NCI-H345 (cell line): ENCODE measurements at places on chromosomes 2 and 18.

DNA sequence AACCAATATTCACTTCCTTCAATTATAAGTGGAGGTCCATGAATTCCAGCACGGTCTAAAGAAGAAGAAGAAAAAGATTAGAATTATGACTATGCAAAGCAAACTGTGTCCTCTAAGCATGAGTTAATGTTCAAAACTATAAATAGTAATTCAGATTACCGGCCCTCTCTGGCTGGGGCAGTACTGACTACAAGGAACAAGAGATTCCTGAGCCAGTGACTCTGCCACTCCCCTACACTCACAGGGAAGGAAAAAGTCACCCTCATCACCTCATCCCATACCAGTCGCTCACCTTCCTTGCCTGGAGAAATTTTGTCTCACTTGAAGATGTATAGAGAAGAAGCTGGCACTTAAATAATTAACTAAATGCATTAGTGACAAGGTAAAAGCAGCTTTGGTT lies 56.5 kb upstream of the CD302 start:
- no peak for DNase-seq

GRCh38 chr2:74915743-74916142 lies 42.7 kb upstream of the POLE4 start:
- DNase-seq, result no peak

DNA sequence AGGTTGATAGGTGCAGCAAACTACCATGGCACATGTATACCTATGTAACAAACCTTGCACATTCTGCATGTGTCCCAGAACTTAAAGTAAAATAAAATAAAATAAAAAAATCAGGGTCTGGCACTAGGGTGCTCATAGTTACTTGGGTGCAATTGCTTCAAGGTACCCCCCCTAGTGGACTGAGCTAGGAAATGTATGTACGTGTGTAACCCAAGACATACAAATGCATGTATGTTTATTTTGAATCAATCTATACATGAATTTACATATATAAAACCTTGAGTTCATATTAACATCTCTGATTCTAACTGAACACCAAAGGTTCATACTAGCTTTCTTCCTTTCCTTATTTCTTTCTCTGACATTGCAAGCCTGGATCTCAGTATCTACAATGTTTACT lies 51.5 kb downstream of the USP37 start:
- no peak for DNase-seq

GRCh38 chr2:68018727-68019126 lies 44.1 kb downstream of the C1D start:
- DNase-seq, result no peak

DNA sequence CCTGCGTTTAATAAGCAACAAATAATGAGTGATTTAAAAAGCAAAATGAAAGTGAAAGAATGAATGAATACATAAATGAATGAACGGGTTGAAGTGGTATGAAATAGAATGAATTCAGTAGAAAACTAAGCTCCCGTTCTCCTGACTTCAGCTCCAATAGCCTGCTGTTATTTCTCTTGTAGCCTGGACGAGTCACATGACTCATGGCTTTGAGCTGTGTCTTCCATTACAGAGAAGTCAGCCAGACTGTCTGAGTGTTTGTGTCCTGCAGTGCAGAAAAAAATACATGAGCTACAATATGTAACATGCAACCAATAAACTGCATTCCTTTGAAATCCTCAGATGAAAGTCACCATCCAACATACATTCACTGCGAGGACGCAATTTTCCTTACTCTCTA lies 21.2 kb downstream of the SCG2 start:
- DNase-seq, result peak; percentile 53

- no peak for DNase-seq
Observed at GRCh38 chr2:223576873-223577272, 25.3 kb downstream of the SCG2 start.

DNA sequence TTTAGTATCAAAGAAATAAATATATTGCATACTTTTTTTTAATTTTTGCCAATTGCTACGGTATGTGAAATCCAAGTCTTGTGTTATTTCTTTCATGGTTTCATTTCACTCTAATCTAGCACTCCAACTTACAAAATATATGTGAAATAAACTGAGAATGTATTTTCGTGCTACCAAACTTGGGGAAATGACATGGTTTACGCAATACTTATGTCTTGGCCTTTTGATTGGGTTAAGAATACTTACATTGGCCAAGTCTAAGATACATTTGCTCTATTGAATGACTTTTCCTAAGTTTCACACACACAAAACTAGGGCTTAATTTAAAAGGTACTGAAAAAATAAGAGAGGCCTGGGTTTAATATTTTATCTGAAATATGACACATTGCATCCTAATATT lies 80.5 kb downstream of the VRK2 start:
- DNase-seq, result no peak
